ENCODE measurements at places on chromosomes 6 and 20.

DNA sequence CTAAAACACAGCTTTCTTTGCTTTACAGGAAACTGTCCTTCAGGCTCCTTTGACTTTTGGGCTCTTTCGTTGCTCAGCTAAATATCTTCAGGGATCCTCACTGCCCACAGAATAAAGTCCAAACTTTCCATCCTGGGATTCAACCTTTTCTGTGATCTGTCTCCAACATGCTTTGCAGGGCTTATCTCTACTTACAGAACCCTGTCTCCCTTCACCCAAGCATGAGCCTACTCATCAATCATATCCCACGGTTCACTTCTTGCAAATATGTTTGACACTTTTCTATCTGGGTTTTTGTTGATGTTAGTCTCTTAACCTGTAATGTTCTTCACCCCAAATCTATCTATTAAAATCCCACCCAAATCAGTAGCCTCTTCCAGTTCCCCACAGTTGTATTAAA lies 327.3 kb upstream of the RNF24 start:
- DNase-seq: no peak

DNA sequence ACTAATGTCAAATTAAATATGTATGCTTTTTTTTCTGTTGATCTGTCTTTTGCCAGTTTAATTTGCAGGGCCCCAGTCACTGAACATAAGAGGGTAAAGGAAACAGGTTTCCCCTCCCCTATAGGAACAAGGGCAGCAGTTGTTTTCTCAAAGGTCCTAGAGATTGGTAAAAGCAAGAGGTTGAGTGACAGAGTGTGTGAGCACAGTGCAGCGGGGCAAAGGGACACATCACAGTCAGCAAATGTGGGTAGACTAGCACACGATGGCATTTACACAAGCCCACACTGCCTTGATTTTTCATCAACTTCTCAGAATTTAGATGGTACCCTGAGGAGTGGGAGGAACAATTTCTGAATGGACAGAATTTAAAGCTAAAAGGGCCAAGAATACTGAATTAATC lies 138.7 kb upstream of the MYLIP start:
- DNase-seq: no peak

DNA sequence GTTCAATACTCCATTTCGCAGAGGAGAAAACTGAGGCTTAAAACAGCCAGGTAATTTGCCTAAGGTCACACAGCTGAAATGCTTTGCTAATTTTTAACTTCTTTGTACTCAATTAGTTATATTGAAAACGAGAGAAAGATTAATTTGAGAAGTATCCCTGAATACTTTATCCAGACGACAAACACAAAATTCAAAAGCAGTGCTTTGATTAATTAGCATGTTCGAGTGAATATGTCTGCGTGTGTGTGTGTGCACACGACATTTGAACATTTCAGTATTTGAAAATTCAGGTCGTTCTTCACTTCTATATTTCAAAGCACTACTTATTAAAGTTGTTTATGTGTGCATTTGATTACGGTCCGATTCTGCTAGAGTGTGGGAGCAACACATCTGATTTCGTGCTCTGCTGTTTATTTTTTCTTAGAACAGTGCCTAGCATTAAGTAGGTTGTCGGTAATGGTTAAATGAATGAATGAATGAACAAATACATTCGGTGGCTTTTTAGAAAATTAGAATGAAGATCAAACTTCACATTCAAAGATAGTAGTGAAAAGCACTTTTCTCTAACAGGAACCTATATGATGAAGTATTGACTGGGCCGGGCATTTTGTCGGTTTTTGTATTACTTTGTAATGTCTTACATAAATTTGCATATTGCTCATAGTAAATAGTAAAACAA lies 36.9 kb upstream of the SYNCRIP start:
- no peak for DNase-seq

- no peak for DNase-seq
These were observed 25.0 kb downstream of the ASCC3 start for GRCh38 chr6:100856146-100856545.

GRCh38 chr6:19303383-19303782 lies 533.8 kb upstream of the ID4 start:
- DNase-seq: no peak

DNA sequence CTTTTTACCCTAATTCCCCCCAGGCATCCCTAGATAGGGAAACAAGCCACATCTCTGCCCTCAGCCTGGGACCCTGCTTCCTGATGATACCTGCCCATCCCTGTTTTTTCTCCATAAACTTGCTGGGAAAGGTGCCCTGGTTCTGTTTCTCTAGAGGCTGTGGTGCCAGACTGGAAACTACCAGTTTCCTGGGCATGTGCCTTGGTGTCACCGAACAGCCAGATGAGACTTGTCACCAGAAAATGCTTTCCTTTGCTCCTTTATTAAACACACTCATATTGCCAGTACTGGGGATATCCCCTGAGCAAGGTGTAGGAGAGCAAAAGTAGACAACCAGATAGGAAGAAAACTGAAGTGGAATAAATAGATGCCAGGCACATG lies 16.8 kb downstream of the SRSF3 start:
- no peak for DNase-seq

DNA sequence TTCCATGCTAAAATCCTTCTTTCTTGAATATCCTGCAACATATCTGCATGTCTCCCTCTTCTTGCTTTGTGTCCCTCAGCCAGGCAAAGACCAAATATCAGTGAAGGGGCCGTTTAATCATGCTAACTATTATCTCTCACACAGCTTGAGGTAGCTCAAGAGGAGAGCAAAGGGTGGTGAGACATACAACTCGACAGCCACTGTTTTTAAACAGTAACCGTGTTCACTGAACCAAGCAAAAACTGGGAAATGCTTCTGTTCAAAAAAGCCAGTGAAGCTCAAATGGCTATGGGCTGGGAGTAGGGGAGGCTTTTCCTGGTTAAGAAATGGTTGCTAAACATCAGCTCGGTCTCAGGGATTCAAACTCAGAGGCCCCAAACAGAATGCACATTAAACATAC lies 83.4 kb downstream of the MAP7 start:
- no peak for DNase-seq

GRCh38 chr6:38281126-38281525 lies 358.6 kb downstream of the BTBD9 start:
- DNase-seq: no peak

DNA sequence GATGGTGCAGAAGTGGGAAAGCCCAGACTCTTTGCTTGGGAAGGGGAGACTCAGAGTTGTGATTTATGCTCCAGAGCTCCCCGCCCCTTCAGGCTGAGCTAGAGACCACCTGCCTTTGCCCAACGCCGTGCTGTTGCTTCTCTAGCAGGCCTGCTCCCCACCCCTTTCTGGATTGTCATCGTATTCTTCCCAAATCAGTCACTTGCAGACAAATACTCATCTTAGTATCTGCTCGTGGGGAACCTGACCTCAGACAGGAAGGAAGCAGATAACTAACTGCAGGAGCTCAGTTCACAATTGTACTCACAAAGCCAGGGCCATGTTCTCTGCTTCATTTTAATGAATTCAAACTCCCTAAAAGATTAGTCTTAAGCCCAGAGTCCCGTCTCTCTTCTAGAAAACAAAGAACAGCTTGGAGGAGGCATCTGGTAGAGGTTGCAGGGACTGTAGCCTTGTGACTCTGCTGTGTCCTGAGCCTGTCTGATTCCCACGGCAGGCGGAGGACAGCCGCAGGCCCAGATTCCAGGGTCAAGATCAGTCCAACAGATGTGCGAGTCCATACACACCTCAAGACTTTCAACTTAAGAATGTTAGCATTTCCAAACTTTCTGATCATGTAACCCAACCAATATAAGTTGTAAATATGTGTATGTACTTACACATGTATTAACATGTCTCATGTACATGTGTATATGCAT lies 57.2 kb upstream of the GGTLC1 start:
- peak; percentile 45 for DNase-seq

GRCh38 chr20:44819936-44820335 lies 9.6 kb upstream of the RIMS4 start:
- no peak for DNase-seq

- no peak for DNase-seq
These were observed at the start of gene ANGPT4 for GRCh38 chr20:916125-916799. TSS of gene ANGPT4 (minus strand) at chr20:916334. CDS start at chr20:916214, 120 bp downstream.

DNA sequence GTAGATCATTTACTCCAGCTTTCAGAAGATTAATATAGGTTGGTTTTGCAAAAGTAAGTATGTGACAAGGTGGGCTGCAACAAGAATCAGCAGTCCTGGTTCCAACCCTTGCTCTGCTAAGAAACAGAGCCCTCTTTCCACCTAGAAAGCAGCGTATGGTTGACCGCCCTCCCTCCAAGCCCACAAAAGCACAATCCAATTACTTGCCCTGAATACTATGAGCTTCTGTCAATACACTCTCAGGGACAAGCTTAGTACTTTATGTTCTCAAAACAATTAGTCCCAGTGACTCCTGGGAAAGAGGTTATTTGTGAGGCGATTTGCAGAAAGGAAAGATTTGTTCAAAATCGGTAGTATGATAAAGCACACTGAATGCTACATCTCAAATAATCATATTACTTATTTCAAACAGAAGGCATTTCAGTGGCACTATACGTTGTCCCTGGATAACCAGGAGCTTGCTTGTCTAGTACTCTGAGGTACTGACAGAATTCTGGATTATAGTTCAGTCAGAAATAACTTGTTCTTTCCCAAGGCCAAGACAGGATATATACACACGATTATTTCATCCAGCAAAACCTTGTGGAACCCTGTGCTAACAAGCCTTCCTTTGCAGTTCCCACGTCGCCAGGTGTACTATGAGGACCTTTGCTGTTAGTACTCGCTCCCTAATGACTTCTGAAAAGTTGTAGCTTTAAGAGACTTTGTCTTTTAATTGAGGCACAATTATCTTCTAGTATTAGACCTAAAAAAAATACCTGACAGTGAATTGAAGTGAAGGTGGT lies 96.9 kb upstream of the ADTRP start:
- DNase-seq: no peak
